Activated T-cell treated with anti-CD3 and anti-CD28 coated beads, Interleukin-2, amount 50 U/mL, for 24 hours (primary cell): ENCODE measurements at places on chromosomes 12 and 14.

DNA sequence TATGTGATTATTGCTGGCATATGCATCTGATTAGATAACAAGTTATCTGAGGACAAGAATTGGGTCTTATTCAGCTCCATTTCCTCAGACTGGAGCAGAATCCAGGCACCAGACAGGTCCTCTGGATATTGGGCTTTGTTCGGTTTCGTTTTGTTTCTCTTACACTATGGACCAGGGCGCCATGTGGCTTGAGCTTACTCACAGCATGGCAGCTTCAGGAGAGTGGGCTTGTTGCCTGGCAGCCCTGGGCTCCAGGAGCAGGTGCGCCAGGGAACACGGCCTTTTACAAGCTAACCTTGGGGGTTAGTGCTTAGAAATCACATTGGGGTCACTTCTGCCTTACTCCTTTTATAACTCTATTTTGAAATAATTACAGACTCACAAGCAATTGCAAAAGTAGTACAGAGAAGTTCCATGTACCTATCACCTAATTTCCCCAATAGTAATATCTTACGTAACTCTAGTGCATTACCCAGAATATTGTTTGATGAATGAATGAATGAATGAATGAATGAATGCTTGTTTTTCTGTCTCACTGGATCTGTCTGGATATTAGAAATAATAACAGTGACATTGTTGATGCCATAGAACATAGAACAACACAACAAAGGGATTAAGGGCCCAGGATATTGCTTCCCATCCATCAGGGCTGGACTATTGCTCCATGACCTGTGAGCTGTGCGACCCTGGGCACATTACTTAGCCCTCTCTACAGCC, 39.0 kb downstream of the CMKLR1 start:
- DNase-seq = no peak

GRCh38 chr12:6090803-6091202, 33.7 kb downstream of the VWF start:
- no peak for DNase-seq

DNA sequence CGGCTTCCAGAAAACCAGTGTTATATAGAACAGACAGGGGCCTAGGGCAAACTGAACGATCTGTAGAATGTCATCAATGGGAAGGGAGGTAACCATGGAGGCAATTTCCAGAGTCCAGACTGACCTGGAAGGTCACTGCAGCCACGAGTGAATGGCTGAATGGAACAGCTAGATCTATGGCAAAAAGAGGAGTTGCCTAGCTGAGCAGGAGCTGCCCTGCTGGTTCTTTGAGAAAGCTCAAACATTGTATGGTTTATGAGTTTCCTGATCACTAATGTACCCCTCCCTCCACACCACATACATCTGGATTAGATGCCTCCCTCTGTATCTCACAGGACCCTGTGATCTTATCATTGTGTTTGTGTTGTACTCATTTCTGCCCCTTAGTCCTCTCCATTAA, 1.0 kb upstream of the RERG start:
- no peak for DNase-seq

DNA sequence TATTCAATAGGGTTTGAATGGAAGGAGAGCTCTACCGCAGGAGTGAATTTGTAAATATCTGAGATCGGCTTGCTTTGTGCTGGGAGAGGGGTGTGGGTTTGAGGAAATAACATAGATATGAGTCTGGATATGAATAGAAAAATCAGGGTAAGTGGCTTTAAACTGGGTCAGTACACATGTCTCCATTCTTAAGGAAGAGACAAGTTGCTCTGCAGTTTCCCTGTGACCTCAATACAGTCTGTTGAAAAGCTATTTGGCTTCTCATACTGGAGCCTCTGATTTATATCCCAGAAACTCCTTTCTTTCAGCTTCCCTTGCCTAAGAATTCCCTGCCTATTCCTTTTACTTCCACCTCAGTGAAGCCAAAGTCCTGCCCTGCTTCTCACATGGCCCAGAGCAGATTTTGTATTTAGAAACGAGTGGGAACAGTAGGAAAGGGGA, 153.5 kb upstream of the ATF7IP start:
- no peak for DNase-seq

DNA sequence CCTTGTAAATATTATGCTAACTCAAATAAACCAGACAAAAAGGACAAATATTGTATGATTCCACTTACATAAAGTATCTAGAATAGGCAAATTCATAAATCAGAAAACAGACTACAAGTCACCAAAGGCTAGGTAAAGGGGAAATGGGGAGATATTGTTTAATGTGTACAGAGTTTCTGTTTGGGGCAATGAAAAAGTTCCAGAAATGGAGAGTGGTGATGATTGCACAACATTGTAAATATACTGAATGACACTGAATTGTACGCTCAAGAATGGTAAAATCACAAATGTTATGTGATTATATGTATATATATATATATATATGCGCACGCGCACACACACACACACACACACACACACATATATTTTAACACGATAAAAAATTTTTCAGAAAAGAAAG, 182.5 kb downstream of the SLC2A13 start:
- no peak for DNase-seq
